Airway epithelial cell (primary cell): ENCODE measurements at places on chromosomes 11 and 22. TPM values are rescaled to one million over a fixed set of nuclear protein-coding genes. Genes with fewer than 3 reads are reported as not detected.

The PLEKHB1 gene
- not detected in 2 replicates for total RNA-seq

The VPS51 gene
- 195 and 359 TPM in 2 replicates for total RNA-seq

The PTPN5 gene
- not detected in 2 replicates for total RNA-seq

The PLAAT2 gene
- total RNA-seq = 0.42 TPM in 1 of 2 replicates, not detected in the other

The TSPAN18 gene
- 0.84 TPM in 1 of 2 replicates, not detected in the other for total RNA-seq

The RELT gene
- 6.3 and 7.2 TPM in 2 replicates for total RNA-seq

The TP53AIP1 gene
- total RNA-seq = 0.98 and 2.6 TPM in 2 replicates

The PRODH gene
- 8.7 and 14.2 TPM in 2 replicates for total RNA-seq
